ENCODE measurements at places on chromosomes 1 and 21.

DNA sequence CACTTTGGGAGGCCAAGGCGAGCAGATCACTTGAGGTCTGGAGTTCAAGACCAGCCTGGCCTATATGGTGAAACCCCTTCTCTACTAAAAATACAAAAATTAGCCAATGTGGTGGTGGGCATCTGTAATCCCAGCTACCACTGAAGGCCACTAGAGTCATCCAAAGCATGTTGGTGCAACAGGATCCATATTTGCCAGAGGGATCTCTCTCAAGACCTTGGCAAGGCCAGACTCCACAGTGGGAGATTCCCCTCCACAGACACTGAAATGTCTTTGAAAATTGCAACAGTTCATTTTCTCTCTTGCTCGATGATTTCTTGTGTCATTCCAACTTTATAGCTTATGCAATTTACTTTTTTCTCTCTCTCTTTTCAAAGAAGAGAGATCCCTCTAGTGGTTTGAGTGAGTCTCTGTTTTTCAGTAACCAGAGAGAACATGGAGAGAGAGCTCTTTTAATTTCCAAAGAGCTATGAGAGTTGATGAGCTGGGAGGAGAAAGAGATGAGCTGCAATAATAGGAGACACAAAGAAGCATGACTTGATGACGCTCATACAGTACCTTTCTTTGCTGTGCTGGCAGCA is 176.8 kb upstream of the USP25 start:
- DNase-seq: peak; percentile 36

DNA sequence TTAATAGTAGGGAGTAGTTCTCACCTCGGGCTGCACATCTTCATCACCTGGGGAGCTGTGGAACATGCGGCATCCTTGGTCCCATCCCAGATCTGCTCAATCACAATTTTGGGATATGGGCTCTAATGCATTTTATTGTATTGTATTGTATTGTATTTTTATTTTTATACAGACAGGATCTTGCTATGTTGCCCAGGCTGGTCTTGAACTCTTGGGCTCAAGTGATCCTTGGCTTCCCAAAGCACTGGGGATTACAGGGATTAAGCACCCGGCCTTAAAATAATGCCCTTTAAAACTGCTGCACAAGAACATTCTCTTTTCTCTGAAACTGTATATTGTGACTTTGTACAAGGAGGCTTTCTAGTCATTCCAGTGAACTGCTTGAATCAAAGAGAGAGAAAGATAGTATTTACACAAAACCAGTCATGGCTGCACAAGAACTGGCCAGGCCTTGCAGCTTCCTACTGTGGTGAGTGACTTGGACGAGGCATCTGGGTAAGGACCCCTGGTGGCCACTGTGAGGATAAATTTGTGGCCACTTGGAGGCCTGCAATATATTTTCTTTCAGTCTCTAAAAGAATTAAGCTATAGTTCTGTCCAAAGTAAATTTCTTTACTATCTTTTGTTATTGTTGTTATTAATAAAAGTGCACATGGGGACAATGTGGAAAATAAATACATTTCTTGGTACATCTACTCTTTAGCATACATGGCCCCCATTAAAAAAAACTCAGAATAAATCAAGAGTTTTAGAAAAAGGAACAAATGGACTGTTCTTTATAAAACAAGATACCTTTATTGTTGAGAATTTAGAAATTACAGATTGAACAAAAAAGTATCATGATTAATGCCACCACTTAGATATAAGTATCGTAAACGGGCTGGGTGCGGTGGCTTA is 48.0 kb downstream of the TBCE start:
- peak; percentile 55 for DNase-seq

DNA sequence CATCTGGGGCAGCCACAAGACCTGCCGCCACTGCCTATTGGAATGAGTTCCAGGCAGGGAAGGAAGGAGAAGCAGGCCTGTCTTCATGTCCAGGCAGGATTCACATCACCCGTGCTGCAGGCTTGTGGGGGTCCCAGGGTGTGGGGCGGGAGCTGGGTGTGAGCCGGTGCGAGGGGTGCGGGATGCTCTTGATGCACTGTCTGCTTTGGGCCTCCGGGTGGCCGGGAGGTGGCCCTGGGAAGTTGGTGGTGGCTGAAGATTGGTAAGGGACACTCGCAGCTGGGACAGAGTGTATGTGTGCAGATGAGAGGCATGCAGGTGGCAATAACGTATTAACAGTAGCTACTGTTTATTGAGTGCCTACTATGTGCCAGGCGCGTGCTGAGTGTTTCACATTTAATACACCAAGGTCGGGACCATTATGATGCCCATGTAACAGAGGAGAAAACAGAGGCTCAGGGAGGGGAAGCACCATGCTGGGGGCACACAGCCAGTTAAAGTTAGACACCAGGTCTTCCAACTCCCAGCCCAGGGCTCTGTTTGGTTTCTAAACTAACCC is 3.3 kb downstream of the CROCC start:
- DNase-seq: no peak

DNA sequence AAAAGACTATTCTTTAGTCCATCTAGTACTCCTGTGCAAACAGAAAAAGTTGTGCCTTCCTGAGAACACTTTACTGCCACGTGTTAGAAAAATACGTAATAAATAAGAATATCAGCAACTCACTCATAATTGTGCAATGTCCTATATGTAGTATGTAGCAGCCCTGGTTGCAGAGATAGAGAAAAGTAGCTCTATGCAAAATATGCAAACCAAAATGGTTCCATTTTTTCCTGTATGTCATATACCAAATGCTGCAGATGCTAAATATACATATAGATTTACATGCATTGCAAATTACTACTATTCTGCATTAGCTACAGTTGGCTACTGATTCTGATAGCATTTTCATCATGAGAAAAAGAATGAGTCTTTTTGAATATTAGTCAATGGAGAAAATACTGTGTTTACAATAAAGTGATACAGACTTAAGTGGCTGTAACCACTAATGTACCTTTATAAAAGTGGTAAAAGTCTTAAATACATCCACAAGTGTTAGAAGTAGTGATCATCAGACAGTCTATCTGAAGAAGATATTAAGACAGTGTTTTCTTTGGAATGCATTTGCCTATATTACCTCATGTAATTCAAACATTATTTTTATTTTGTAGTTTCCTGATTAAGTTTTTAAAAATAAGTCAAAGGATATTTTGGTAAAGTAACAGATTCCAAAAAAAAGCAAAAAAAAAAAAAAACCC is 19.8 kb downstream of the NME7 start:
- DNase-seq: no peak

GRCh38 chr21:40736145-40736544 is 110.8 kb downstream of the DSCAM start:
- no peak for DNase-seq

DNA sequence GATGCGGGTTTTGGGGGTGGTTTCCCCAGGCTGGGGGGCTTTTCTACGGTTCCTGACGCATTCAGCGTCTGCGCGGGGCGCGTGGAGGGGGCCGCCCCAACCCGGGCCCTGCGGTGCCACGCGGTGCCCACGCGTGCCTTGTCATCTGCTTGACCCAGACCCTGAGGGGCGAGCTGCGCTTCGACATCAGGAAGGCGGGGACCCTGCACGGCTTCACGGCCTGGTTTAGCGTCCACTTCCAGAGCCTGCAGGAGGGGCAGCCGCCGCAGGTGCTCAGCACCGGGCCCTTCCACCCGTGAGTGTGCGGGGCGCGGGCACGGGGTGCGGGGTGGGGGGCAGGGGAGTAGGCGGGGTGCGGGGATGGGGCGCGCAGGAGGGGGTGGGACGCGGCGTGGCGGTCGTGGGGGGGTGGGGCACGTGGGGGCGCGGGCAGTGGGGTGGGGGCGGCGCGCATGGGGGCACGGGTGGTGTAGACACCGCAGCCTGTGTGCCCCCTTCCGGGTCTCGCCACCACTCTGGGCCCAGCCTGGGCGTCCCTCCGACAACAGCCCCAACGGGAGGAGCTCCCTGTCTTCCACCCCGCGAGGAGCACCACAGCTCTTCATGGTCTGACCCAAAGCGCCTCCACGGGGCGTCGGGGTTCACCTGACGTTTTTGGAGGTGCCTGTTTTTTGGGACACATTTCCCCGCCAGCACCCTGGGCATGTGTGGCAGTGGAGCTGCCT is 26.3 kb downstream of the PRMT2 start:
- DNase-seq: no peak

DNA sequence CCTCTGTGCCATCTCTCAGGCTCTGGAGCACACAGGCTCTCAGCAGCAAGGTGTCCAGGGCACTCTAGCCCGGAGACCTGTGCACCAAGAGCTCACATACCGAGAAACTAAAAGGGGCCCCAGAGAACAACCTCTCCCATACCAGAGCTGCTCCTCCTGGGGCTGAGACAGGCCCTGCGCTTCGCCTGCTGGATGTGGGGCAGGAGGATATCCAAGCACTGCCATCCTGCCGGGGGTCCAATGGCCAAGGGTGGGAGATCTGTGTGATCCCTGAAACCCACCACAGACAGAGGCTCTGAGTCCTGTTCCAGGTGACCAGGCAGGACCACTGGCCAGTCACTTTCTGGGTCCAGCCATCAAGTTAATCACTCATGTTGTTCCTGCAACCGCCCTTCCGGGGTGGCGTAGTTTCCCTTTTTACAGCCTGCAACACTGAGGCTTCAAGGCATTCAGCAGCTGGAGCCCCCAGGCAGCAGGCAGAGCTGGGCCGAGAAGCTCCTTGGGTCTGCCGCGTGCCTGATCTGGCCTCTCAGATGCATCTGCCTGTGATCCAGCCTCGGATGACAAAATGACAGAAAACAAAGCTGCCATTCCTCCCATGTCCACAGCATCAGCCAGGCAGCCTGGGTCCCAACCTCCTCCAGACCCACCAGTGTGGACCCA is 36.7 kb upstream of the ACTRT2 start:
- no peak for DNase-seq

DNA sequence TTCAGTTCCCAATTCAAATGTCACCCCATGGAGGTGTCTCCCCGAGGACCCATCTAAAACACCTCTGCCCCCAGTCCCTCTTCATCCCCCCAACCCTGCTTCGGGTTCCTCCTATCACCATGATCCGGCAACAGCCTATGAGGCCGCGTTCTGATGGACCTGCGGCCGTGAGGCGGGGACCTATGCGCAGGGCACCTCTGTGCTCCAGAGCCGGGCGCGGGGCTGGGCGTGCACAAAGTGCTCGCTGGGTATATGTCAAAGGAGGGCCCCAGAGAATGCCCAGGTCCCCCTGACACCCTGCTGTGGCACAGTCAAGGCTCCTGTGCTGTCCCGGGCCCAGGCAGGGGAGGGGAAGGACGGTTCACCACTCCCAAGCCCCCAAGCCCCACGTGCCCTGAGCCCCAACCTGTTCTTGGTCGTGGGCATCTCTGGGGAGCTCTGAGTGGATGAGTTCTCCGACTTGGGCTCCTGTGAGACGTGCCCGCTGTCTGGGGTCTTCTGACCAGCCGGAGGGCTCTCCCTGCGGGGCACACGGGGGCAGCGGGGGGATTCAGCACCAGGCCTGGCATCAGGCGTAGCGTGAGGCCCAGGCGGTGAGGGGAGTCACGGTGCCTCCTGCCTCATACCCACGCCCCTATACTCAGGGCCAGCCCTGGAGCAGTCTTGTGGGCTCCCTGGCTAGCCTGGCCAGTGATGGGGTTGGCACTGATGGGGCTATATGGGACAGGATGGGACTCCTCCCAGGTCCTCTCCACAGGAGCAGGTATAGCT is 67.7 kb downstream of the RAP1GAP start:
- DNase-seq: no peak

- no peak for DNase-seq
These were observed 43.4 kb downstream of the RGS2 start for GRCh38 chr1:192852001-192852947.

DNA sequence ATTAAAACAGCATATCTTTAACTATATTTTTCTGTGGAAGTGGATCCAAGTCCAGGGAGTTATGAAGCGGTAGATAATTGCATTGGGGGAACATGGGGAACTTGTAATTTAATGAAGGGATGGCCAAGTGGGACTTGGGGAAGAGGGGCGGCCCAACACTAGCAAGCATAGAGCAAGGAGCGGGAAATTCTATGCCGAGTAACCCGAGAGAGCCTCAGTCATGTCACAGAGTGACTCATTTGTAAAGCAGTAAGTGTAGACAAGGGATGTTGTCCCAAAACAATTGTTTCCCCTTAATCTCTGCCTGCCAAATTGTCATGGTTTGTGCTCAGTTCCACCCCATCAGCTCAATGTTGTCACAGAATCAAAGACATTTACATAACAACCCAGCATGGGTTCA is 620.1 kb downstream of the AJAP1 start:
- no peak for DNase-seq

GRCh38 chr1:56814205-56814604 is 5.0 kb downstream of the FYB2 start:
- no peak for DNase-seq

GRCh38 chr1:63619558-63619957 is 26.3 kb downstream of the PGM1 start:
- no peak for DNase-seq

DNA sequence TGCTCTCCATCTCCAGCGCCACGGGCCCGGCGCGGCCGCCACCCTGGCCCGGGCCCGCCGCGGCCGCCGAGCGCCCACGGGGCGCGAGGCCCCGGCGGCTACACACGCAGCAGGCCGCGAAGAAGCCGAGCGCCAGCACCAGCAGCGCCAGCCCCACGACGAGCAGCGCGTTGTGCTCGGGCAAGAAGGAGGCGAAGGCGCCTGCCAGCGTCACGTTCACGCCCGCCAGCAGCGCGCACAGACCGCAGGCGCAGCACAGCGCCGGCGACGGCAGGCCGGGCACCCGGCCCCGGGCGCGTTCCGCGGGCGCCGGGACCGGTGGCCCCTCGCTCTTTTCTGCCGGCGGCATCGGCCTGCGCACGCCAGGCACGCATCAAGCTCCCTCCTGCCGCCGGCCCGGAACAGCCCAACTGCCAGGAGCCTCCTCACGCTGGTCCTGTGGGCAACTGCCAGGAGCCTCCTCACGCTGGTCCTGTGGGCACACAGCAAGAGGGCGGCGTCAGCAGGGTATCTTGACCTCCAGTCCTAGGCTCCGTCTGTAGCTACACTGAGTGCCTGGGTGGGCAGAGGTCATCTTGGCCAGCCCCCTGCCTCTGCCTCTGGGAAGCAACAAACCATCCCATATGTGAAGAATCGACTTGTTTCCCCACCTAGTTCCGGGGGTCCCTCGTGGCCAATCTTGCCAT is 18.1 kb downstream of the KNCN start:
- DNase-seq: no peak

DNA sequence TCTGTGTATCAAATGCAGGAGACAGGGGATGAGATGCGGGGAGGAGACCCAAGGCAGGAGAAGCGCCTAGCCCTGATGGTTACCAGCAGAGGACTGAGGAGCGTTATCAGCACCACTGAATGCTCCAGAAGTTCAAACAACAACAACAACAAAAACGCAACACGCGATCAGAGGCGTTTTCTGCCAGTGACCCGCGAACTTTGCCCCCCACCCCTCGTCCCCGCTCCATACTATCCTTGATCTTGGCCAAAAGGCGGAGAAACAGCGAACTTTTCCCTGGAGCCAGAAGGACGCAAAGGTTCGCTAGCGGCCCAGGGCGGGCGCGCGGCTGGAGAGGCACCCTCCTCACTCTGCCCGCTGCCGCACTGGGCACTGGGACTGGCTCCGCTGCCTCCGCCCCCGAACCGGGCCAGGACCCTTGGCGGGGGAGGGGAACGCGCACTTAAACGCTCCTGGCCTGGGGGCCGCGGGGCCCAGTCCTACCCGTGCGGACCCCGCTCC is 699 bp downstream of the ECHDC2 start:
- no peak for DNase-seq

- DNase-seq: no peak
These were observed 43.7 kb downstream of the UBIAD1 start for GRCh38 chr1:11316701-11317100.
